ENCODE measurements at places on chromosomes 12 and 14. TPM values are rescaled to one million over a fixed set of nuclear protein-coding genes. Genes with fewer than 3 reads are reported as not detected.

GRCh38 chr12:25263594-25263993 is 12.9 kb upstream of the KRAS start:
- no peak for DNase-seq

PABPN1 gene
- 54.4 TPM for total RNA-seq

PTCSC3 gene
- not detected for total RNA-seq

CLEC1A gene
- 0.54 TPM for total RNA-seq

- no peak for DNase-seq
Observed at GRCh38 chr14:32400480-32400879, 71.4 kb downstream of the AKAP6 start.

RPL10L gene
- not detected for total RNA-seq

DNA sequence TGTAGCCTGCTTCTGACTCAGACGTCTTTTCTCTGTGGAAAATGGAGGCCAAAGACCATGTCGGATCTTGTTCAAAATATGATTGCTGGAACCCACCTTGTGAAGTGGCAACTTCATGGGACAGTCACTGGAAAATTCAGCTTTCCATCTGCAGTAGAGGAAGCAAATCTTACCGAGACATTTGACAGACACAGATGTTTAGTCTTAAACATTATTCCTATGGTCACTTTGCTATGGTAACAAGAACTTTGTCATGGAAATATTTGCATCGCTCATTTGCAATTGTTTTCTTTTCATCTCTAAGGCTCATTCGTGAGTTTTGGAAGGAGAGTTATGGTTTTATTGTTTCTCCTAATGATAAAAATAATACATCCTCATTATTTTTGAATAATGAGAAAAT is 98.3 kb upstream of the HIF1A start:
- no peak for DNase-seq

- DNase-seq = peak; percentile 28
Observed at GRCh38 chr14:93870377-93870776, 56.8 kb upstream of the FAM181A start.

GRCh38 chr14:71552809-71553208 is 379.4 kb upstream of the RGS6 start:
- no peak for DNase-seq

- DNase-seq = no peak
Observed at GRCh38 chr12:54891717-54892478, 37.6 kb downstream of the MUCL1 start.

- DNase-seq = no peak
Observed at GRCh38 chr12:43653289-43653915, 101.4 kb upstream of the ADAMTS20 start.

DNA sequence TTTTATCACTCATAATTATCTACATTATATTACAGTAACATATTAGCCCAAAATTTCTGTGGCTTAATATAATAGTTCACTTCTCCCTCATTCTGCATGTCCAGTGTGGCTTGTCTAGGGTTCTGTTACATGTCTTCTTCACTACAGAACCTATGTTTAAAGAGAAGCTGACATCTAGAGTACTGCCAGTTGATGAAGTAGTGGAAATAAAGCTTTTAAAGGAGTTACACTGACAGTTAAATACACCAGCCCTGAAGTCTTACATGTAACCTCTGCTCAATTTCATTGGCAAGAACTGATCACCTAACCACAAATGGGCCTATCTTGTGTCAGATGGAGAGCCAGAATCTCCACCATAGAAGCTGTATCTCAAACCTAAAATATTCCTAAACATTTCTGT is 32.9 kb downstream of the RPS6KA5 start:
- no peak for DNase-seq

DNA sequence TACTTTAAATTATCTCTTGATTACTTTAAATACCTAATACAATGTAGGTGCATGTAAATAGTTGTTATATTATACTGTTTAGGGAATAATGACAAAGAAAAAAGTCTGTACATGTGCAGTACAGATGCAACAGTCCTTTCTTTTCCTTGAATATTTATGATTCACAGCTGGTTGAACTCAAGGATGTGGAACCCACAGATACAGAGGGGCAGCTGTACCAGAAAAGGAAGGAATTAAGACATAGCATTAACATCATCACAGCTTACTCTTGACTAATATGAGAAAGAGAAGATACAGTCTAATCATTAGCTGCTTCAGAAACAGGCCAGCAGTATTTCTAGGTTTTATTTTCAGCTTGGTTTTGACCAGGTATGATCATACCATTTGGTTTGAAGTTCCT is 34.7 kb upstream of the AP4S1 start:
- no peak for DNase-seq

GRCh38 chr12:95996034-95996658 is at the start of gene HAL:
TSS of gene HAL (minus strand) at chr12:95996344. CDS start at chr12:95995910, 434 bp downstream.
- no peak for DNase-seq

APOF gene
- not detected for total RNA-seq

All from cerebellum (tissue), 4 donors.